HT-29 (cell line): ENCODE measurements at places on chromosomes 13 and 19.
A peak's percentile ranks its signal among the peaks of the same experiment; 100 is the strongest.

- DNase-seq = no peak
Observed at GRCh38 chr13:36242761-36243160, 28.4 kb upstream of the SOHLH2 start.

- no peak for DNase-seq
Observed at GRCh38 chr19:791007-791566, 6.2 kb upstream of the PTBP1 start.

DNA sequence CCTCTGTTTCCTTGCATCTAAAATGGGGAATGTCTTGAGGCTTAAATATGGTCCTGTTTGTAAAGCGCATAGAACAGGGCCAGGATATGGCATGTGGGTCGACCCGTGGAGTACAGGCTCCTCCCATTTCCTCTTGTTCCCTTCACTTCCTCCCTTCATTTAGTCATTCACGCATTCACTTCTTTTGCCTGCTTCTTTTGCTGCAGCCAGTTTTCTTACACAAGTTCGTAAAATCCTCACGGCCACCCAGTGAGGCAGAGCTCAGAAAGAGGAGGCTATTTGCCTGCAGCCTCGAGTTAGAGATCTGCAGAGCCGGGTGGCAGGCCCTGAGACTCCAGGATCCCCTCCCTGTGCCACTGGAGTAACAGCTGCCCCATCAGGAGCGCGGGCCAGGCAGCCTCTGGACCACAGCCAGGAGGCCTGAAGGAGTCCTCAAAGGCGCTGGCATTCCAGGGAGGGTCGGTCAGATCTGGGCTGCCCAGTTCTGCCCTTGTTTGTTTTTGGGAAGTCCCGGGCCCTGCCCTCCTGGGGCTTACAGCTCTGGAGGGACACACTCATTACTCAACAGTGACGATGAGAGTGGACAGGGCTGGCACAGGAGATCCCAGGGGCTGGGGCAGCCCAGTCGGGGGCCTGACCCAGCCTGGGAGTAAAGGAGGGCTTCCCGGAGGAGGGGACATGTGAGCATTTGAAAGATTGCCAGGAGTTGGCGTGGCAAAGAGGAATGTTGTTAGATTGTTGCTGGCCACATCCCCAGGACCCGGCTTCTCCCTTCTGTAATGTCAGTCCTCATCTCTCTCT, 4.6 kb downstream of the PPP5C start:
- peak; percentile 63 for DNase-seq

DNA sequence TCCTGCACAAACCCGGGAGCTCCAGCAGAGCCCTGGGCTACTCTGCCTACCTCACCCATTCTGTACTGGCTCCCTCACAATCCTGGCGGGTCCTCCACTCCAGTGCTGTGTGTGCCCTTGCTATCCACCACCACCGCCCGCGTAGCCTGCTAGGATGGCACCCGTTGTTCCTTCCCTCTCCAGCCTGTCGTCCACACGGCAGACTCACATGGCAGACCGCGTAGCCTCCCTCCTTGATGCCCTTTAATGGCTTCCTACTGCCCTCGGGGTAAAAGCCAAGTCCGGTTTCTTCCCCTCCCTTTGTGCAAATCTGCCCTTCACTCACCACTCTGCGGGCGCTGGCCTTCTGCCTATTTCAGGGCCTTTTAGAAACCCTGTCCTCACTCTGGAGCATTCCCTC, 106.6 kb downstream of the RAB20 start:
- no peak for DNase-seq

GRCh38 chr13:59873309-59873708, 290.4 kb downstream of the DIAPH3 start:
- no peak for DNase-seq

GRCh38 chr13:29537736-29538651, 57.5 kb downstream of the SLC7A1 start:
- DNase-seq = no peak

- no peak for DNase-seq
Observed at GRCh38 chr19:17281391-17282304, at the start of gene ANKLE1. Gene ANKLE1 (plus strand): TSS chr19:17281901. CDS start chr19:17281921, 20 bp downstream.

DNA sequence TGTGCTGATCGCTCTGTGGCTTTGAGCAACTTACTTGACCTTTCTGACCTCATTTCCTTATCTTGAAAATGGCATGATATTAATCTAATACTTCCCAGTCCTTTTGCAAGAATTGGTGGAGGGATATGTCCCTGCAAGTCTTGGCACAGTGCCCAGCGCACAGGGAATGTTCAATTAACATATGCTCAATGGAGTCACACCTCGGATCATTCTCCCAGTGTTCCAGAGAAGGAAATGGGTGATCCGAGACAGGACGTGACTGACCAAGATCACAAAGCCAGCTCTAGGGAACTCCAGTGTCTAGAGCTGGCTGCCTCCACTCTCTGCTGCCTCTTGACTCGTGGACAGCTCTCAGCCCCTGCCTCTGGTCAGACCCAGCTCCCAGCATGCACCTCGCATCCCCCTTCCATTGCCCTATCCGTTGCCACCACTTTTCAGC, 3.6 kb downstream of the CDC42EP5 start:
- peak; percentile 75 for DNase-seq

DNA sequence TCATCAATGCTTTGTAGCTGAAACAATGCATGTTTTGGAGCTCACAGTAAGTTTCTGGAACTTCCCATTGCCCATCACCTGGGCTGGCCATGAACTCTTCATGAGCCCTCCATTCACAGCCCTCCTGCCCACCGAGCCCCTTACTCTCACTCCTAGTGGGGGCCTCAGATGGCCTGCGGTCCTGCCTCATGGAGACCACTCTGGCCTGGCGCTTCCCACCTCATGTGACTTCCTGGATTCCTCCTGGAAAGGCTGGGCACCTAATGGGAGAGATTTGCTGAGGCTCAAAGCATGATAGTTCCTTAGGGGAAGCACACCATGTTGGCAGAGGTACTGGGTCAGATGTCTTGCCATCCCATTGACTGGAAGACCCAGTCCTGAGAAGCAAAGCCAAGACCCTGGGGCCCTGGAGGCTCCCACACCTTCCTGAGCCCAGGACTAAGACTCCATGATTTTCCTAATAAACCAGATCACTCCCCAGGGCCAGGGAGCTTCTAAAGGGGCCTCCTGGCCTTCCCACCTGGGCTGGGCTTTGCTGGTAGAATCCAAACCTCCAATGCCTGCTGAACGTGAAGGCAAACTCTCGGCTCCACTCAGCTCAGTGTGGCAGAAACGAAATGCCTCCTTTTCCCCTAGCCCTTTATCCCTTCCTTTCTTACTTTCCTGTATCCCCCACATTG, 49.4 kb upstream of the ZNF536 start:
- no peak for DNase-seq

DNA sequence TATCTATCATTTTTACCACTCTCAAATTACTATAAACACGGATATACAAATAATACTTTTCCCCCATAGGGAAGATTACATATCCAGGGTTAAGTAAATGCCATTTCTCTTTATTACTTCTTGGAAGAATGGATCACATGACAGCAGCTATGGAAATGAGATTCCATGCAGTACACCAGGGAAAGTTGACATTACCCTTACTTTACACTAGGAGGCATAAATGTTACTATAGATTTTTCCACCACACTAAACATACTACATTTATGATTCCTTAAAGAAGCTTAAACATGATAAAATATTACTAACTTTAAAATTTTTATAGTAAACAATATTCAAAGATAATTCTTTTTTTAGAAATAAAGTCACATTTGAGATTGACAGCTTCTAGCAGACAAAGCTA, 611.4 kb downstream of the PCDH9 start:
- peak; percentile 48 for DNase-seq

DNA sequence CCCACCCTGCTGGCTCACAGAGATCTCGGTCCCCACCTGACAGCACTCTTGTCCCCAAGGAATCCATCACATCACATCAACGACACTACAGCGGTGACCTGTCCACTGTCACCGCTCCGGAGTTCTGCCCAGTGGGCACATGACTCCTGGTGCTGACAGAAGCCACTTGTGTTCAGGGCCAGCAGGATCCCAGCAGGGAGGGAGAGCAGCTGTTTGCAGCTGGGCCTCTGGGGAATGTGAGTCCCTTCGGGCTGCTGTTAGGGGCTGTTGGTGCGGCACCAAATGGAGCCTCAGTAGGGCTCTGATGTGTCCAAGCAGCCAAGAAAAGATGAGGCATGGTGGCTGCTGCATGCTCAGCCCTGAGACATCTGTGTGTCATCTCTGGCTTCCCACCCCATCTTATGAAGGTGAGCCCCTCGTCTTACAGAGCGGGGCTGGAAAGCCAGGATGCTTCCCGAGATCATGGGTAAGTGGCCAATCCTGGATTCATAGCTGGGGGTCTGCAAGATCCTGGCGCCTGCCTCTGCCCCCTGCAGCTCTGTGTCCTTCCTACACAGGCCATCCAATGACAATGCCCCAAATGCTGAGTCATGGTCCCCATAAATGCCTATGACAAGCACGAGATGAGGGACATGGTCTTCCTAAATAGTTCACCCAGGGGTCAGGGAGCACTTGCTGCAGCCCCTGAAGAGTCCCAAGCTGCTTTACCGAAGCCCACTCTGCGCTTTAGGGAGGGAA, 56.0 kb downstream of the F2RL3 start:
- DNase-seq = no peak

DNA sequence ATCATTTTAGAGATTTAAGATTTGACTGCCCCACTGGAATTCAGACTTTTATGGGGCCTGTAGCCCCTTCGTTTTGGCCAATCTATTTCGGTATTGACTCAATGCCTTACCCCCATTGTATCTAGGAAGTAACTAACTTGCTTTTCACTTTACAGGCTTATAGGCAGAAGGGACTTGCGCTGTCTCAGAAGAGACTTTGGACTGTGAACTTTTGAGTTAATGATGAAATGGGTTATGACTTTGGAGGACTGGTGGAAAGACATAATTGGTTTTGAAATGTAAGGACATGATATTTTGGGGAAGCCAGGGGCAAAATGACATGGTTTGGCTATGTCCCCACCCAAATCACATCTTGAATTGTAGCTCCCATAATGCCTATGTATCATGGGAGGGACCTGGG, 463.0 kb upstream of the KLHL1 start:
- no peak for DNase-seq

DNA sequence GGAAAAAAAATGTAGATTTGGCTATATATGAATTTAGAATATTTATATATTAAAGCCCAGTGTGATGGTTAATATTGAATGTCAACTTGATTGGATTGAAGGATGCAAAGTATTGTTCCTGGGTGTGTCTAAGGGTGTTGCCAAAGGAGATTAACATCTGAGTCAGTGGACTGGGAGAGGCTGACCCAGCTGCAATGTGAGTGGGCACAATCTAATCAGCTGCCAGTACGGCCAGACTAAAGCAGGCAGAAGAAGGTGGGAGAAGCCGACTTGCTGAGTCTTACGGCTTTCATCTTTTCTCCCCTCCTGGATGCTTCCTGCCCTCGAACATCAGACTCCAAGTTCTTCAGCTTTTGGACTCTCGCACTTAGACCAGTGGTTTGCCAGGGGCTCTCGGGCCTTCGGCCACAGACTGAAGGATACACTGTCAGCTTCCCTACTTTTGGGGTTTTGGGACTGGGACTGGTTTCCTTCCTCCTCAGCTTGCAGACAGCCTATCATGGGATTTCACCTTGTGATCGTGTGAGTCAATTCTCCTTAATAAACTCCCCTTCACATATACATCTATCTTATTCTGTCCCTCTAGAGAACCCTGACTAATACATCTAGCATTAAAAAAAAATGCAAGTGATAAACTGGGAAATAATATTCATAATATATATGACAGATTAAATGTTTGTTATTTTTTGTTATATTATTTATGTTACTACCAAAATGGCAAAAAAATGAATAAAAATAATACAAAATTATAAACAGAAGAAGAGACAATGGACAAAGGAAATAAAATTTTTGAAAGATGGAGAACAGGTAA, 122.4 kb downstream of the DLEU7 start:
- DNase-seq = no peak

- peak; percentile 55 for DNase-seq
Observed at GRCh38 chr13:61954092-61954491, 538.4 kb upstream of the PCDH20 start.

DNA sequence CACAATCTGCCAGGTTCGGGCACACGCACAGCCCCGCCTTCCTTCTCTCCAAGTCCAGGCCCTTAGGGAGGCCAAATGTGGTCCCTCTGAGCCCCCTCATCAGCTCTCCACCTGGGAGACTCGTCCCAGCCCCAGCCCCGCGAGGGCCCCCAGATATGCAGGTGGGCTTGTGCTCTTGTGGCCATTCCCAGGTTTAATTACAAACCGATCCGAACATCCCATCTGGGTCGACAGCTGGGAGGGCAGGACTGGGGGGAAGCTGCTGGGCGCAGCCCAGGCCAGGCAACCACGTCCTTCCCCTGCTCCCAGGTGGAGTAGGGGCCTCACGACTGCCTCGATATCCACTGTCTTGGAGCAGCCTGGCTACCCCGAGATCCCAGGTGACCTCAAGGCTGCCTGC, 7.5 kb upstream of the C2CD4C start:
- no peak for DNase-seq

DNA sequence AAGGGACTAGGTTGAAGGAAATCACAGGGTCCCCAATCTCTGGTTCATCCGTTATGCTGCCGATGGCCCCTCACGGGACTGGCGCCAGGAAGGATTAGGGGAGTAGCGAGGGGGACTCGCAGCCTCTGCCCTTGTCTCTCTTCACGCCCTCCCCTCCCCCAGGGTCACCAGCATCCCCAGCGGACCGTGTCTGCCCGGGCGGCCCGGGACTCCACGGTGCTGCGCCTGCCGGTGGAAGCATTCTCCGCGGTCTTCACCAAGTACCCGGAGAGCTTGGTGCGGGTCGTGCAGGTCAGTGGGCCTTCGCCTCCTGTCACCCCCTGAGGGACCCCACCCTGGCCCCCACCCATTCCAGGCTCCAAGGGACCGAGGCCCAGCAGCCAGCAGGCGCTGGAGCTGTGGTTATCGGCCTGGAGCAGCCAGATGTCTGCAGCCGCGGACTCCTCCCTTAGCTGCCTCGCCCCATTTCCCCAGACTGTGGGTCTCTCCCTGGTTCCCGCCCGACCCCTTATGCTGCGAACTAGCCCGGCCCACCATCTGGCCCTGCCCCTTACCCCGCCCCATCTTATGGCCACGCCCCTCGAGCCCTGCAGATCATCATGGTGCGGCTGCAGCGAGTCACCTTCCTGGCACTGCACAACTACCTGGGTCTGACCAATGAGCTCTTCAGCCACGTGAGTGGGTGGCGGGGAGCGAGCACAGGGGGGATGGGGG, 5.4 kb downstream of the PNPLA6 start:
- DNase-seq = no peak

DNA sequence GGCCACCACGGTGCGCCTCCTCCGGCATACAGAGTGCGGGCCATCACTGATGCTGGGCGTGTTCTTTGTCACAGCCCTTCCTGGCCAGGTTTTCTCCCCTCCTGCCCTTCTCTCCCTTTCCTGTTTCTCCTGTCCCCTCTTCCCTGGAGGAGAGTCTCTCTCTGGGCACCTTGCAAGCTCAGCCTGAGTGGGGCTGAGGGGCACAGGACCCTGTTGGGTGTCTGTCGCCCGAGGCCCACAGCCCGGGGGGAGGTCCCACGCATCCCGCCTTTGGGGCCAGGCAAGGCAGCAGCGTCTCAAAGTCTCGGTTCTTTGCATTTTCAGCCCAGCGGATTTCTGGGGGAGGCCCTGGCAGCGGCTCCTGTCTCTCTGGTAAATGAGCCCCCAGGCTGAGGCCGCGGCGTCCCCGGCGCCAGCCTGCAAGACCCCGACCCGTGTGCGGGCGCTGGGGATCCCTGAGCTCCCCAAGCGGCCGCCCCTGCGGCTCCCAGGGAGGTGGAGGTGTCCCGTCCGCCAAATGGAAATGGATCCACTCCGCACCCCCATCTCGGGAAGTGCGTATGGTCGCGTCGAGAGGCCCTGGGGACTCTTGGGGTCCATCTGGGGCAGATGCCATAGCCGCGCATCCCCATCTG, 47.2 kb downstream of the COMP start:
- DNase-seq = no peak
